ENCODE measurements at places on chromosomes 2 and 18.

DNA sequence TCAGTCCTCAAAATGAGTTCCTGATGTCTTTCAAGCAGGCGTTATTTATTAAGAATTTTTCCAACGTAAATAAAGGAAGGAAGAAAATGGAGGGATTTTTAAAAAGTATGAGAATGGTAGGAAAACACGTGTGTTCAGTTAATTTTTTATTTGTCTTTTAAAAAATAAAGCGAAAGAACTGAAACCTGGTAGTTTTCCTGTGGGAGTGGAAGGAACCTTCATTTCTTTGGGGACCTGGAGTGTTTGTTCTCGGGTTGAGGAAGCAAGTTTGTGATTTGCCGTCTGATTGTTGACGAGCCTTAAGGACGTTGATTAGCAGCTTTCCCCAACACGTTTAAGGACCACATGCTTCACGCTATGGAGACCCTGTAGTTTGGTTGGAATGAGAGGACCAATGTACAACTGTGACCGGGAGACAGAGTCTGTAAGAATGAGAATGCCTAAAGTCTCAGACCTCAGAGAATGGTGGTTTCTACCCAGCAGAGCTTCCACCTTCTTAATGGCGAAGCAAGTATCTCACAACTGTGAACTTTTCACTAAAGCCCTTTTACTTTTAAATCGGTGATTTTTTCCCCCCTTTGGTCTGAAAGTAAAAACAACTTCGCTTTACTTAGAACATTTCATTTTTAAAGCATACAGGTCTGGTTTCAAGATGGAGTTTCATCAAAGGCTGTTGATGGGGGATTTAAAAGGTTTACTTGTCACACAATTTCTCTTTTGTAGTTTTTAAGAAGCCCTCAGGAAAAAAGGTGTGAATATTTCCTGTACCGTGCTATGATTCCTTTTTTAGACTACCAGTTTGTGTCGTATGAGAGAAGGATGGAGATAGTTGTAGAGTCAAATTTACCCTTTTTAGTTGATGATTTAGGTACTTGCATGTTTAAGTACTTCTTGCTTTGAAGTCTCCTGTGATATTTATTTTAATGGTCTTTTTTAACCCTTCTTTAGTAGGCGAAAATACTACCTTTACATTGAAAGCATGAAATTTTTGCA is 1.4 kb downstream of the TTC39C start:
- no peaks in the 10 kb centered on the region for H3K36me3 ChIP-seq
- H3K4me3 ChIP-seq: peak overlapping the region; percentile 96
- H3K27ac ChIP-seq: no peak overlapping the region
- H3K4me1 ChIP-seq: peaks cover 4% of the 10 kb centered on the region

DNA sequence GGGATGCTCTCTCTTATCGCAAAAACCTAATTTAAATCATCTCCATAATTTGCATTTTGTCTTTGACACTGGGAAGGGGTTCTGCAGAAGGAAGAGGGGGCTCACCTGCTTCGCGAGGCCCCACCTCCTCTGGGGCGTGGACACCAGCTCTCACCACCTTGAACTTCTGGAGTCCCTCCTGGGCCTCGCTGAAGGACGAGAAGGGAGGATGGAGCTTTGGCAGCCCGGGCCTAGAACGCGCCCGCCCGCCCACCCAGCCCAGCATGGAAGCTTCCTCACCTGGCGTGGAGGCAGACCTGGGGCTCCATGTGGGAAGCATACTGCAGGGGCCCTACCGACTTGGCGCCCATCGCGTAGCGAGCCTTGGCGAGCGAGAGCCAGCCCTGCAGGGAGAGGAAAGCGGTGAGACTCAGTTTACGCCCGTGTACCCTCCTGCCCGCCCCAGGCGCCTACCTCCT is 1.1 kb upstream of the IMP4 start:
- DNase-seq: no peak
- peaks cover 38% of the 10 kb centered on the region for H3K36me3 ChIP-seq
- peak overlapping the region; percentile 97 for H3K27ac ChIP-seq

DNA sequence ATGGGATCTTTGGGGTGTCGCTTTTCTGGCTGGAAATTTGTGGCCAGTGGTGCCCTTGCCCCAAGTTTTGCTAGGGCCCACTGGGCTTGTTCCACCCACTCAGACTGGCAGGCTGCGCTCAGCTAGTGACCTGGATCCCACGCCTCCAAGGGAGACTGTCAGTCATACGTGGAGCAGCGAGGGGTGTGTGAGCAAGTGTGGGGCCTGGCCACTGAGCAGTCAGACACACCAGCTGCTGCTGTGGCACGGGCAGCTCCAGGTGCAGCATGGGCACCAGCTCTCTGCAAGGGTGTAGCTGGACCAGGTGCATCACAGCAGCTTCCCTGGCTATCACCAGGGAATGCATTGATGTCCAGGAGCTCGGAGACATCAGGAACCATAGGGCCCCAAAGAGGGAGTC is 327.0 kb downstream of the NR4A2 start:
- no peak for DNase-seq
- no peak overlapping the region for H3K4me3 ChIP-seq
- H3K27ac ChIP-seq: no peak overlapping the region

GRCh38 chr2:170643346-170643745 is 71.8 kb upstream of the SP5 start:
- no peak overlapping the region for H3K27ac ChIP-seq
- no peaks in the 10 kb centered on the region for H3K27me3 ChIP-seq
- no peak overlapping the region for H3K4me3 ChIP-seq

GRCh38 chr2:215796140-215796855 is 217.1 kb downstream of the MREG start:
- no peak overlapping the region for H3K4me3 ChIP-seq
- H3K4me1 ChIP-seq: peaks cover 8% of the 10 kb centered on the region
- no peaks in the 10 kb centered on the region for H3K27me3 ChIP-seq
- no peaks in the 10 kb centered on the region for H3K36me3 ChIP-seq
- DNase-seq: no peak

DNA sequence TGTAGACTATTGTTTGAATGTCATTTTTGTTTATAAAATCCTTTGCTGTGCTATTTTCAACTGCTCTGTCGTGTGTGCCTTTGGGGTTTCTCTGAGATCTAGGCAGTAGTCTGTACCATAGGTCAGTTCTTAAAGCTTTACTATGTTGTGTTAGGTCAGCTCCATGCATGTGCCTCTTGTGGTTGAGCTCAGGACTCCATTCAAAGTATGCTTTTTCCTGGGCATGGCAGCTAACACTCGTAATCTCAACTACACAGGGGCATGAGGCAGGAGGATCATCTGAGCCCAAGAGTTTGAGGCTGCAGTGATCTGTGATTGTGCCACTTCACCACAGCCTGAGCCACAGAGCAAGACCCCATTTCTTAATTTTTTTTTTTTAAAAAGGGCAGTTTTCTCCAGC is 174.4 kb upstream of the SPHKAP start:
- H3K4me1 ChIP-seq: no peaks in the 10 kb centered on the region
- no peaks in the 10 kb centered on the region for H3K27me3 ChIP-seq
- H3K36me3 ChIP-seq: no peaks in the 10 kb centered on the region
- DNase-seq: no peak

DNA sequence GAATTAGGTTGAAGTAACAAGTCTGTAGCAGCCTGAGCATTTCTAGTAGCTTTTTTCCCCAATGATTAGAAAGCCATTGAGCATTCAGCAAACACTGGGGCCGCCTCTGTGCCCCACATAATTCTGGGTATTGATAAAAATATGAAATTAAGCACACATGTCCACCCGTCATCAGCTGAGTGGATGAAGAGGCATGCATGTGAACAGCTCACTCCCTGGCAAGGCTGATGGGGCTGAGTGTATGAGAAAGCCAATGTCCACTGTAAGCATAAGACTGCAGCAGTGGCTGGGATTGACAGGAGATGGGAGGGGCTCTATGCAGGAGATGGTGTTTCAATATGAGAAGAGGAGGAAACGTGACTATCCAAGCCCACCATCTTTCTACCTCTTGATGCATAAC is 124.4 kb upstream of the KLHL29 start:
- DNase-seq: no peak
- H3K36me3 ChIP-seq: no peaks in the 10 kb centered on the region
- H3K4me1 ChIP-seq: no peaks in the 10 kb centered on the region

DNA sequence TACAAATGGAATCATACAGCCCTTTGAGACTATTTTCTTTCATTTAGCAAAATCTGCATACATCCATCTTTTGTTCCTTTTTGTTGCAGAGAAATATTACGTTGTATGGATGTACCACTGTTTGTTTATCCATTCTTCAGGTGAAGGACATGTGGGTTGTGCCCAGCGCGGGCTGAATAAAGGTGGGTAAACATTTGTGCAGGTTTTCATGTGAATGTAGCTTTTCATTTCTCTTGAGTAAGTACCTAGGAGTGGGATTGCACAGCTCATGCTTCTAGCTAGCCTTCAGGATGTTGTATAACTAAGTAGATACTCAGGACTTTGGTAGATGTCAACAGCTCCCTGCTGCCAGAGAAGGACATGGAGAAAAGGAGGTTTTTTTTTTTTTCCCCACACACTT is 50.6 kb upstream of the SPRED2 start:
- no peak overlapping the region for H3K27ac ChIP-seq
- H3K4me1 ChIP-seq: no peaks in the 10 kb centered on the region
- H3K4me3 ChIP-seq: no peak overlapping the region

DNA sequence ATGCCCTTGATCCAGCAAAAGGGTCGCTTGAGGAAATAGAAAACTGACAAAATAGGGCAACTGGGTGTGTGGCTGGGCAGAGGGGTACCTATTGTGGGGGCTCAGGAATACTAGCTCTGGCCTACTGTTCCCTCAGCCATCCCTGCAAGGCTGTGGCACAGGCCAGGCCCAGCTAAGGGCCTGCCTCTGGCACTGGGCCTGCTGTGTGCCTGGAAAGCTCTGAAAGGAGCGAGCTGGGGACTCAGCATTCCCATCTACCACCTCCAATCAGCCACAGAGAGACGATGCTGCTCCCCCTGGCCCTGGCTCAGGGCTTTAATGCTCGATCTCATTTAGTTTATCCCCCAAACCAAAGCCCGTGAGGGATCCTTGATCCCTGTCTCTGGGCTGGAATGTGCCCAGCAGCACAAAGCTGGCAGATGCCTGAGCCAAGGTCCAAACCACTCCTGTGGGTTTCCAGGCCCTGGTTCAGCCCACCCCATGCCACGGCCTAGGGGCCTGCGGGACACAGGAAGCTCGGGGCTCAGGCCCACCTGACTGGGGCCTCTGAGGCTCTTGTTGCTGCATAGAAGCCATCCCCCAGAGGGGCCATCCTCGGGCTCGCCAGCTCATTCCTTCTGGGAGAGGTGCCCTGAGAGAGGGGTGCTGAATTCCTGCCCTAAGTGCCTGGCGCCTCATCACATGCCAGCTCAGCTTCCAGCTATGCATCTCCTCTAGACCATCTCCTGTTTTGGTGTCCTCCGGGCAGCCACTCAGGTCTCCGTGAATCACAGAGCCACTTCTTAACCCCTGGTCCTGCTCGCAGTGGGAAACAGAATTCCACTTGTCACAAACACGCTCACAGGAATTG is 43.0 kb upstream of the KCNF1 start:
- H3K27ac ChIP-seq: no peak overlapping the region
- H3K27me3 ChIP-seq: no peaks in the 10 kb centered on the region
- H3K36me3 ChIP-seq: no peaks in the 10 kb centered on the region
- H3K4me3 ChIP-seq: no peak overlapping the region
- no peaks in the 10 kb centered on the region for H3K4me1 ChIP-seq

DNA sequence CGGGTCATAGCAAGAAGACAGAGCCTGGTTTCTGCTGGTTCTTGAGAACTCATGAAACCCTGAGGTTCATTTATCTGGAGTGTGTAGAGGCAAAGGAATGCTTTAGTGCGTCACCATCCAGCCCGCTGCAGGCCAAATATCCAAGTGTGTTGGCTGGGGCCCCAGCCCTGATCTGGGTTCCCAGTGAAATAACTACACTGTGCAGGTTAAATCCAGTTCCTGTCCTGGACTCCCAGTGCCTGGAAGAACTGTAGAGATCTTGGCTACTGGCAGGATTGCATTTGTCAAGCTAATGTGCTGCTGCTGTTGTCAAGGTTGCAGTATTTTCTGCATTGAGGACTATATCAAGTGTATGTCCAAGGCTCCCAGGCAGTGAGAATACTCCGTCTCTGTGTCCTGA is 89.9 kb downstream of the MAPK4 start:
- H3K27ac ChIP-seq: peak overlapping the region; percentile 83
- H3K4me1 ChIP-seq: peaks cover 20% of the 10 kb centered on the region
- DNase-seq: peak; percentile 90

GRCh38 chr18:13381331-13381730 is 162.8 kb downstream of the LDLRAD4 start:
- peak overlapping the region; percentile 95 for H3K27ac ChIP-seq
- H3K4me3 ChIP-seq: peak overlapping the region; percentile 55
- H3K27me3 ChIP-seq: no peaks in the 10 kb centered on the region
- no peak for DNase-seq
- H3K36me3 ChIP-seq: no peaks in the 10 kb centered on the region

DNA sequence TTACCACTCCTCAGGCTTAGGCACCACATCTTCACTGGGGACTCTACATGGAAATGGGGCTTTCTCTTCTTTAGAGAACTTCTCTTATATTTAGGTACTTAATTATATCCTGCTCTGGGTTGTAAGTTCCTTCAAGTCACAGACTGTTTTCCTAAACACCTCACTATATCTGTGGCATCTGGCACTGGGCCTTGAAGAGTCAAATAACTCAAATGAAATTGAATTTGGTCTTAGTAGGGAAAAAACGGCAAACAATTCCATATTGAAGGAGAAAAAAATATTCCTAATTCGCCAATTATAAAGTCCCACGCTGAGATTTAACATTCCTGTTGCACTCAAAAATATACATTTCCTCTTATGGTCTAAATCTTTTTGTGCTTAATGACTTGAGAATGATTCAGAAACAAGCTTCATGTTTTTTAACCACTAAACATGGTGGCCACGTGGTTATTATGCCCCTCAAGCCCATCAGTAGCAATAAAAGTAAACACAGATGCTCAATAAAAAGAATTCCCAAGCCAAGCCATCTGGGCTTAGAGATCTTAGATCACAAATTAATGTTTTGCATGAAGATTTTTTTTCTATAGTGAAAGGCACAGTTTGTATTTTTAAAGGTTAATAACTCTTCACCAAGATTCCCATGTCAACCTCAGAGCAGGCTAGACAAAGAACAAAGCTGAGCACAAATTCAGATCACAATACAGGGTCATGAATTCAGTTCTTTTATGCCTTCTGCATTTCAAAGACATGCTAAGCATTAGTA is 105.5 kb upstream of the SYT4 start:
- H3K27me3 ChIP-seq: no peaks in the 10 kb centered on the region
- H3K36me3 ChIP-seq: no peaks in the 10 kb centered on the region
- DNase-seq: no peak
- no peak overlapping the region for H3K27ac ChIP-seq
- H3K4me3 ChIP-seq: no peak overlapping the region
